Left lobe of liver (tissue), 2 donors: ENCODE measurements at places on chromosomes 3 and 15.
A peak's percentile ranks its signal among the peaks of the same experiment; 100 is the strongest.

DNA sequence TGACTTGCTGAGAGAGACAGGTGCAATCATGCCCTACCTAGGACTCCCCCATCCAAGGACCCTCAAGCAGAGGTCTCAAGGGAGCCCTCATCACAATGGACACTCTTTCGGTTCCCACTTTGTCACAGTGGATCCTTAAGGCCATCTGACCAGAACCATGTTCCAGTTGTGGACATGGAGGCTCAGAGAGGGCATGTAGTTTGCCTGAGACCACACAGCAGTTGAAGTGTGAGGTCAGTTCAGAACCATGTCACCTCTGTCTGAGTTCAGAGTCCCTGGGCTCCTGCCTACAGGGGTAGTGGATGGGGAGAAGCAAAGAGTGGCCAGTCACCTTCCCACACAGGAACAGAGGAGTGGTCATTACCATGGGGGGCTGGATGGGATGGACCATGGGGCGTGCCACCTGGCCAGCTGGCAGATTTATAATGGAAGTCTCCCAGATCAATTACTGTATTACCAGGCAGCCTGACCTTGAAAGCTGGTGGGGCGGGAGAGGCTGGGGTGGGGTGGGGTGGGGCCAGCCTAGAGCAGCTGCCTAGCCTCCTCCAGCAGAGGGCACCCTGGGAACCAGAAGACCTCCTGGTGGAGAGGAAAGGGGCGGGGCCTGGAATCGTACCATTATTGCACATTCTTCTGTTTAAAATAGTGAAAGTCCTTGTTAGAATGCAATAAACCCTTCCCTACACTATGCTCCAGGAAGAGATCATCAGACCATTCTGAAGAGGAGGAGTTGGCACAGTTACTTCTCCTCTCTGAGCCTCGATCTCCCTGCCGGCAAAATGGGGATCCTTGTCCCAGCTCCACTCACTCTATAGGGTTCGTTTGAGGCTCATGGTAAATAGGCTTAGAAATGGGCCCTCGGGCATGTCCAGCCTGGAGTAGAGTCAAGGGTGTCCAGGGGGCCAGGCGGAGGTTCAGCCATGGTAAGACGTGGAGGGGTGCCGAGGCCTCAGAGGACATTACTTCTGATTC, 26.9 kb upstream of the LINGO1 start:
- no peak for DNase-seq

GRCh38 chr3:20215636-20216035, 29.6 kb upstream of the SGO1 start:
- DNase-seq, result no peak

GRCh38 chr3:115627180-115628074, 4.1 kb downstream of the GAP43 start:
- DNase-seq, result no peak

- no peak for DNase-seq
Measured at GRCh38 chr3:104892044-104892443, 474.7 kb upstream of the ALCAM start.

GRCh38 chr3:26631390-26631738, 8.8 kb downstream of the LRRC3B start:
- no peak for DNase-seq

DNA sequence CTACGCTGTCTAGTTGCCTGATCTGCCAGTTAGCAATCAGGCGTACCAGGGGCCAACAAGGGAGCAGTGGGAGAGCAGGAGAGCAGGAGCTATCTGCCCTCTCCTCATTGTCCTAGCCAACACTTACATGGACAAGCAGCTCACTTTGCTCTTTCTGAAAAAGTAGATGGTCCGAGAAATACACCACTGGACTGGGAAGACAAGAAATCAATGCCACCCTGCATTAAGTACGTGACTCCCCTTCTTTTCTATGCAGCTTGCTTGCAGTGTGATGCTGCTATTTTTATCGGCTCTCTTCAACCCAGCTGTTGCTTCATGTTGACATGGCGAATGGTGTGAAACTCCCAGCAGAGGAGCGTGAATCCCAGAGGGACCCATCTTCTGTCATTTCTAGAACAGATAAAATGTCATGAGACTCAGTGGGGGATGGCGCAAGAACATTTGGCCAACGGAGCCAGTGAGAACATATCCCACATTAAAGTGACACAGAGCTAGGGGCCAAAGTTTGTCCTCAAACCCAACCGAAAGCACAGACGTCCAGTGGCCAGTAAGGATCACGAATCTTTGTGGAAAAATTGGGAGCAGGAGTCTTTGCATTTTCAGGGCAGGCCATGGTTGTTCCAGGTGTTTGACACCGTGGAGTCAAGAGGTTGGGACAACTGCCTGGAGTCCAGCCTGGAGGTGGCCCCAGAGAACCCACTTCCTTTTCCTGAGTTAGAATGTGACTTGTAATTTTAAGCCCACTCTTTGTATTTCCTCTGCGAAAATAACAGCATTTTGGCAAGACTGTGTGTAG, 53.7 kb upstream of the MEF2A start:
- no peak for DNase-seq

DNA sequence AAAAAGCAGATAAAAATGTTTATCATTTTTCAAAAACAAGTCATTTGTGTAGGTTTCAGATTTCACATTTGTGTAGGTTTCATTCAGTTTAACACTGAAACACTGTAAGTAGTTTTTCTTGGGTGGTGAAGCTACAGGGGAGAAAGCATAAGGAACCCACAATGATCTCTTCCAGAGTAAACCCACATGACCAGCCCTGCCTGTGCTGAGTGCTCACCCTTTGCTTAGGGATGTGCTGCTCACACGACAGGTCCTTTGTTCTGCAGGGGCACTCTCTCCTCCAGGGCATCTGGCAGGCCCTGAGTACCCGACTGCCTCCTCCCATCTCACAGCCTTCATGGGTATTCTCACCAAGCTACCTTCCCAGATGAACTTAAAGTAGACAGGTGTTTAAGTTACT, 28.9 kb downstream of the ZXDC start:
- DNase-seq, result no peak

GRCh38 chr3:58478781-58479180, 13.1 kb upstream of the KCTD6 start:
- no peak for DNase-seq

DNA sequence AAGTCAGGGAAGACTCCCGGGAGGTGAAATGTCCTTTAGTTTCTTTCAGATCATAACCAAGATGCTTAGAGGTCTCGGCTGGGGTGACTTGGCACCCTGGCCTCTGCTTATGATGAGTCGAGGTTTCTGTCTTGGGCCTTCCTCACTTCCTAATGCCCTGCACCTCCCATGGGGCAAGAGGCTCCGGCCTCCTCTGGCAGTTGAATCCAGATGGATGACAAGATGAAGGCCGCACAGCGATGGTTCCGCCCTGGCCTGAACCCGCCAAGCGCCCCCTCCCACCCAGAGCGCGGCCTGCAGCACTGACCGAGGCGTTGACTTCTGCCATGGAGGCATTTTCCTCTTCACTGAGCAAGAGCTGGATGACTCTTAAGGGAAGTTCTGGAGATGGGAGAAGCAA, 31.3 kb downstream of the MUC20 start:
- DNase-seq, result no peak

- no peak for DNase-seq
Measured at GRCh38 chr15:48992096-48992495, 28.4 kb upstream of the SHC4 start.

DNA sequence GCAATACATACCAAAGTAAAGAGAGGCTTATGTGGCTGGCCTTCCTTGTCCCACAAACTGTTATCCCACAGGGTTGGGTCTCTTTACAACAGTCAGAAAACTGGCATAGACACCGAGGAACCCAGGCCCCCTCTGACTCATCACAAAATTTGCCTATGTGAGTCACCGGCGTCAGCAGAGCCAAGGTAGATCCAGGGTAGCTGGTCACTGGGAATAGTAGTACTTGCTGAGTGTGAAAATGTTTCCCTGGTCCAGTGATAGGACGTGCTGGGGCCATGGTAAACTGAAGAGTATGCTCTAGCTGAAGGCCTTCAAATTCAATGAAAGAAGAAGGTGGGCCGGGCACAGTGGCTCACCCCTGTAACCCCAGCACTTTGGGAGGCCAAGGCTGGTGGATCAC, 27.1 kb upstream of the SKIL start:
- DNase-seq, result no peak

DNA sequence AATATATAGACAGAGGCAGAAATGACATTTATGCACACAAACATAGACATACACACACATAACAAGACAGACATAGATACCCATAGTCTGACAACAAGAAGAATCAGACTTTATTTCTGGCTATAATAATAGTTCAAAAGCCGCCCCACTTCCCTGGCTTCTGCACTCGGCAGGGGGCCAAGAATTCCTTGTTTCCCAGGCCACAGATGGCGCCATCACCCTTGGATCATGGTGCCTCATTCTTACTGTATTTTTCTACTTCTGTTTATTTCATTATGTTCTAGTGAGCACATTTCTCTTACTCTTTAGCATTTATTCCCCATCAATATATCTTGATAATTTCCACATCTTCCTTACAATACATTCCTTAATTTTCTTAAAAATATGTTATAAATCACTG, 387.5 kb downstream of the NLGN1 start:
- no peak for DNase-seq

- DNase-seq, result no peak
Measured at GRCh38 chr3:189368384-189368783, 196.6 kb downstream of the TPRG1 start.

DNA sequence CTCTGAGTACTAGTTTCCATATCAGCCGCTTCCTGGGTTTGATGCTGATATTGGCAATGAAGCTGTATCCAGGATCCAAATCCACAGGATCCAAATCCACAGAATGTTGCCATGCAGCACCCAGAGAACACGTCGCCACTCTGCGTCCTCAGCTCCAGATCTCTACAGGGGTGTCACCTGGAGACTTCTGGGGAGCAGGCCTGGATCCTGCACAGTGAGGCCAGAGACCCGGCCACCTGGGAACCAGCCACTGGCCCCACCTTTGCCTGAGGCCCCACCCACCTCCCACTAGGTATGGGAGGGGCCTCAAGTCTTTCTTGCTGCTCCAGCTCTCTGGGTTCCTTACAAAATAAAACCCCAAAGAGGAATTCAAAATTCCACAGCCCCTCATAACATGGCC, 123.9 kb downstream of the LRRK1 start:
- peak; percentile 19 for DNase-seq

- DNase-seq, result no peak
Measured at GRCh38 chr3:31967592-31967991, 13.5 kb downstream of the OSBPL10 start.

- DNase-seq, result no peak
Measured at GRCh38 chr15:93154666-93155065, 65.7 kb upstream of the RGMA start.

- DNase-seq, result no peak
Measured at GRCh38 chr3:130473416-130473815, 43.6 kb upstream of the COL6A6 start.

DNA sequence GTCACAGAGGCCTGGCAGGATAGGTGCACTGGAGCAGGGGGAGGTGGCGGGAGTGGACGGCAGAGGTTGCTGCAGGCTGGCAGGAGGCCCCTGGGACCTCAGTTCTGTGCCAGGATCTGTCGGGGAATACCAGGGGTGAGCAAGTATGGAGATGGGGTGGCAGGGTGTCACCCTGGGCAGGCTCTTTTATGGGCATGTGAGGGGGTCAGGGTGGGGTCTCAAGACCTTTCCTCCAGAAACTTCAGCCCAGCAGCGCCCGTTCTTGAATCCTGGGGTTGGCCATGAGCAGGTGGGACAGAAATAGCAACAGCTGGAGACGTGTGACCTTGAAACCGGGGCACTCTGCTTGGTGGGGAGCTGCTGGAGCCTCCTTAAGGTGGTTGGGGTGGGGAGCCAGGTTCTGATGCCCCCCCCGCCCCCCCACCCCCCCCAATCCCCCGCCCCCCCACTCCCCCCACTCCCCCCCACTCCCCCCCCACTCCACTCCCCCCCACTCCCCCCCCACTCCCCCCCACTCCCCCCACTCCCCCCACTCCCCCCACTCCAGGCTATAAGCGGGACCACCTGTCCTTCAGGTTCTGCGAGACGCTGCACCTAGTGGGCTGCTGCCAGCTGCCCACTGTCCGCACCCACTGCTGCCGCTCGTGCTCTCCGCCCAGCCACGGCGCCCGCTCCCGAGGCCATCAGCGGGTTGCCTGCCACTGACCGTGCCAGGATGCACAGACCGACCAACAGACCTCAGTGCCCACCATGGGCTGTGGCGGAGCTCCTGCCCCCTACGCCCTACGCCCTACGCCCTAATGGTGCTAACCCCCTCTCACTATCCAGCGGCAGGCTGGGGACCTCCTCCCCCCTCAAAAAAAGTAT, 84.9 kb downstream of the TBC1D2B start:
- DNase-seq, result no peak

- no peak for DNase-seq
Measured at GRCh38 chr3:134095005-134095404, 65.3 kb upstream of the SLCO2A1 start.

DNA sequence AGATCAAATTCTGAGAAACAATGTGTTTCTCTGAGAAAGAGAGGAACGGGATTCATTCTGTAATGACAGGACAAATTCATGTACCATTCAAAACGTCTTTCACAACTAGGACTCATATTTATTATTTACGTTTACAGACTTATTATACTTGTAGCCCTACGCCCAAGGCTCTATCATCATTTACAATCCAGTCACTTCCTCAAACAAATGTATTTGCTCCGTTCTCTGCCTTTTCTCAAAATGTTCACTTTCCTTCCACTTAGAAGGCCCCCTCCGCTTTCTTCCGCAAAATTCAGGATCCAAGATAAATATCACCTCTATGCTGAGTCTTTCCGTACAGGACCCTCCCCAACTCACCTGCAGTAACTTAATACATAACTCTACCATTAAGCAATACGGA, 745 bp downstream of the RSL24D1 start:
- no peak for DNase-seq

DNA sequence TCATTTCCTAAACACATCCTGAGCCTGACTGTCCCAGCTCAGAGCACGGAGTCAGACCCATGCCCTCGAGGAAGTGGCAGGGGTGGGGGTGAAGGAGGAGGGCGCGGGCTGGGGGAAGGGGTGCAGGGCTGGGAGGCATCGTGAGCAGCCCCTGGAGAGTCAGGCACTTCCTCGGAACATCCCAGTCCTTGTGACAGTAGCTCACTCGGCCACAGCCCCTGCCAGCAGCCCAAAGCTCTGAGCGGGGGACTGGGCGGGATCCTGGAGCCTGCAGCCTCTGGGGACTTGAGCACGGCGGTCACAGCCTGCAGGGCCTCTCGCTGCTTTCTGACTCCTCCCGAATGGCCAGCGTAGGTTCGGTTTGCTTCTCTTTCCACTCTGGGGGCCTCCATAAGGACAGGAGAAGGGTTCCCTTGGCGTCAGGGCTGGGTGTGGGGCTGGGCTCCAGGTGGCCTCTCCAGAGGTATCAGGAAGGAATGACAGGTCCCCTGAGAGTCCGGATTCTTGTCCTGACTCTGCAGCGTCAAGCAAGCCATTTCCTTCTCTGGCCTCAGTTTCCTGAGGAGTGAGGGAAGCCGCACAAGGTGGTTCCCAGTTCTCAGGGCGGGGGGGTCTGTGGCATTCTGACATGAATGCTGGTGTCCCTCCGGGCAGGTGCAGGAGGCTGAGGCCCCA, 20.9 kb downstream of the PSTPIP1 start:
- DNase-seq, result no peak

DNA sequence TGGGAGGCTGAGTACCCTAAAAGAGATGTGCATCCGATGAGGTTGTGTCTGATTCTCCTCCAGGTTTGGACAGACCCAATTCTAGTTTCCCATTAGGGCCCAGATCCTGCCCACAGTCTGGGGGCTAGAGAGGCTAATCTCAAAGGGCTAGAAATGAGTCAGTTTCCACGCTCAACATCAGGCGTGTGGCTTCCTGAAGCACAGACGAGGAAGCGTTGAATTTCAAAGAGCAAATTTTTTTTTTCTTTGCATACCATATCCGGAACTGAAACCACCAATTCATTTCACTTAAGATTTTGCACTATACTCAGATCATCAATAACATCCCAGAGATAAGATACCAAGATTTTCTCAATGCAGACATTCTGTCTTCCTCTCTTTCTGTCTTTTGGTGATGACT, 173.8 kb upstream of the BCL6 start:
- no peak for DNase-seq
